ENCODE measurements at places on chromosomes 5 and 9. TPM values are rescaled to one million over a fixed set of nuclear protein-coding genes. Genes with fewer than 3 reads are reported as not detected.

The GM2A gene
- total RNA-seq = 62.6 TPM

The IFT74 gene
- total RNA-seq = 39.2 TPM

The PAX5 gene
- total RNA-seq = not detected

The SPAAR gene
- 2.0 TPM for total RNA-seq

The PCSK1 gene
- total RNA-seq = 7.1 TPM

The PFN3 gene
- total RNA-seq = not detected

The GABRP gene
- not detected for total RNA-seq

The ZDHHC11 gene
- total RNA-seq = 3.1 TPM

The KCNV2 gene
- total RNA-seq = not detected

The FRRS1L gene
- total RNA-seq = 21.8 TPM

The ARRDC3 gene
- total RNA-seq = 75.9 TPM

The MED10 gene
- total RNA-seq = 24.5 TPM

The ANKRD18A gene
- not detected for total RNA-seq

DNA sequence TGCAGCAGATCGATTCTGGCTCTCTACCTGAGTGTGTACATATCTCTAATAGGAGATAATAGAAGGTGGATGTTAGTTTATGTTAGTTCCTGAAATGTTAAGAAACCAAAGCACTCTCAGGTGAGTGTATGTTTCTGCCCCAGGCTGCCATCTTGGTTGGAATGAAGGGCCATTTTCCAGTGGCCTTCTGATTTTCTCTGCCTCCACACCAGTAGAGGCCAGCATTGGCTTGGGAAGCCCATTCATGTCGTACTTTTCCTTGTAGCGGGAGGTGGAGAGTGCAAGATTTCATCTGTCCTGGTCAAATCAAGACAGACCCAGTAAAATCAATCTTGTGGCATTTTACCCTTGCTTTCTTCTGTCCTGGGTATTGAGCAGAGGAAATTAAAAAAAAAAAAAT, 91.0 kb downstream of the GAS1 start:
- DNase-seq = no peak

GRCh38 chr5:170603578-170604565, 100.1 kb downstream of the KCNIP1 start:
- DNase-seq = peak; percentile 83

DNA sequence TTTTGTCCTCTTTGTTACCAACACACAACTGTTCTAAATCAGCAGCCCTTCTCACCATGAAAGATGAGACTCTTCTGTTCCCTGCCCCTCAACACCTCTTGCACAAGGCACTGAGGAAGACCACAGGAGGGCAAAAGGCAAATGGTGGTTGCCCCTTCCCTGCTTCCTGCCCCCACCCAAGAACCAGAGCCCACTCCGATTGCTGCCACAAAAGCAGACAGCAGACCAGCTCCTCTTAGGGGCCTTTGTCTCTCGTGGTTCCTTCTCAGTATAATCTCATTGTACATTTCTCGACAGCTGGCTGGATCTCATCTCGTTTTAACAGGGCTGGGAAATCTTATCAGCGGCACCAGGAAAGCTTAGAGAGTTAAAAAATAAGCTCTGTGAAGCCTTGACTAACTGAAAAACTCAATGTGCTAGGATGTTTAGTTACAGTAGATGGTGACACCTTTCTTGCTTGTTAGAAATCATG, 1.1 kb downstream of the MVB12B start:
- peak; percentile 9 for DNase-seq

DNA sequence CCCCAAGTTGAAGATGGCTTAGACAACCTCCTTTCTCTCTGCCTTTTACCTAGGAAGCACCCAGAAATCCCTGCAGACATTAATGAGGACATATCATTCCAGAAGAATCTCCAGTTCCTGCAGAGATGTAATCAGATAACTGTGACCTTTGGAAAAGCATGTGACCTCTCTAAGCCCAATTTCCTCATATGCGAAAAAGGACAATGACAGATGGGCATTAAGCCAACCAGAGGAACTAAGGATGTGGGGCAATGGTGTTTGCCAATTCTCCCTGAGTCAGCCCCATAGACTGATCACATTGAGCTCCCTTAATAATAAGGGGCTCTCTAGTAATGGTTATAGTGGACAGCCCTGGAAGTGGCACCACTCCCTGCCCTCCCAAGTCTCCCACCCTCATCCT, 10.1 kb upstream of the FOXI1 start:
- no peak for DNase-seq

DNA sequence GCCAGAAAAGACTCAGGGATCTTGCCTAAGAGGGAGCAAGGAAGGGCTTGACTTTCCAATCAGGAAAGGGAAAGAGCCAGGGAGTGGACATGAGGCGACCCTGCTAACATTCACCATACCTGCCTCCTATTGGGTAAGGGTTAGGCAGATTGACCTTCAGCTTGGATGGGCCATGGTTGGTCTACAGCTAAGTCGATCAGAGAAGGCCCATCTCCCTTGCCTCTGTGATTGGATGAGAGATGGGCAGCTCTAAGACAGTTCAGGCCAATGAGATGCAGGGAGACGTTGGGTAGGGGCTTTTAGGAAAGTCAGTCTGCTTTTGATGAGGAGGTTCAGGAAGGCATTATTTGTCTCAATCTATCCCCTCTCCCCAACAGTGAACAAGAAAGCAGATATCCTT, 135.0 kb upstream of the STC2 start:
- DNase-seq = no peak

GRCh38 chr9:134421888-134422287, 95.6 kb downstream of the RXRA start:
- no peak for DNase-seq

GRCh38 chr9:82320566-82320965, 332.0 kb downstream of the SPATA31D1 start:
- no peak for DNase-seq

DNA sequence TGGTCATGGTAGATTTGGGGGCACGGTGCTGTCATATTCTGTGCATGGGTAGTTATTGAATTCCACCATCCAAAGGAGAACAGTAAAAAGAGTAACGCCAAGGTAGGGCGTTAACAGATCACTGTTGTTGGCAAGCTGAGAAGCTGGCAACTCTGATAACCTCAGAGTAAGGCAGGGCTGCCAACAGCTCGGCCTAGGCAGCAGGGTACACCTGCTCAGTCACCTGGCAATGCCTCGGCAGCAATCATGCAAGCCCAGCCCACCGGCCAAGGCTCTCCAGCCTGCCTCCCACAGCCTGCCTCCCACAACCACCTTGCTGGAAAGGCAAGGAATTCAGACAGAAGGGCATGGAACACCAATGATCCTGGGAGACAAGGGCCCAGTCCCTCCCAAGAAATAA, 63.9 kb downstream of the KLHL3 start:
- no peak for DNase-seq

DNA sequence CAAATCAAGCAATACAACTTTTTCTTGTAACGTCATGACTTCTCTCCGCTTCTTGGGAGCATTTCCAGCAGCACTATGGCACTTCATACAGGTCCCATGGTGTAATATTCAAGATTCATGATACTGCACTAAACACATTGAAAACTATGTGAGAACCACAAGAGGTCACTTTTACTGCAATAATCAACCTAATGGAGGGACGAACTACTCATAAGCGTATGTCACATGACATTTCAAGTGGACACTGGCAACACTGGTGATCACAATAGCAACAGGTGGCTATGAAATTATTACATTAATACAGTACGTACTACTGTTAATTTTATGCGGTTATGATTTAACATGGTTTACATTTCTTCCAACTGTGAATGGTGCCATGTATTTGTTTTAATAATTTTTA, 78.6 kb upstream of the TBC1D9B start:
- no peak for DNase-seq

DNA sequence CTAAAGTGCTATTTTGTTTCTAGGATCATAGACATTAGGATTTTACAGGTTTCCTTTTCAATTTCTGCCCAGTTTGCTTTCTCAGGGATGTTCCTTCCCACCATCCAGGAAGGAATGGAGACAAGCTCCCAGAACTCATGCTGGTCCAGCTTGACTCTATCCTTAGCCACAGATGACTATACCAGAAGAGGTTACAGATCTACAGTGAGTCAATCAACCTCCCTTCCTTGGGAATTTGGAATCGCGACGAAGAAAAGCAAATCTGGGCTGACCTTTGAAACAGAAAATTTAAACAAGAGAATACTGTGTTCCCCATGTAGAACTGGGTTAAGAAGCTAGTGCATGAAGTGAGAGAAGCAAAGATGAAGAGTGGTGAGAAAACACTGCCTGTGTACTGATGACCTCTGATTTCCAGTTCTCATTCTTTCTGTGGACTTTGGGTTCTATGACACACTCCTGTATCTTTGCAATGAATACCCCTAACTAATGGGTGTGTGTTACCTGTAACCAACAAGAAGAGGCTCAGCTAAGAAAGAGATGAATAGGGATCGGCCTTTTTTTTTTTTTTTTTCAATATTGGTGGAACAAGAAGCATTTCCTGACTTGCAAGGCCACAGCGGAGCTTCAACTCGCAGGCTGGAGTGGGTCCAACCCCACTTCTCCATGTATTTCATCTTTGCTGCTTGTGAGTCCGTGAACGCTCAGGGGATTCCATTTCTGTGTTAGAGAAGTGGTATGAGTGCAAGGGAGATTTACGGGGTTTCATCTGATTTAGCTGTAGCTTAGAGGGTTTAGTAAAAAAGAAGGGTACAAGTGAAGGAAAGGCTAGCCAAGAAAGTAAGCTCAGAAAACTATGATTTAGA, 563.9 kb upstream of the CLINT1 start:
- DNase-seq = peak; percentile 48

GRCh38 chr5:40984884-40985283, 75.6 kb downstream of the C7 start:
- no peak for DNase-seq

DNA sequence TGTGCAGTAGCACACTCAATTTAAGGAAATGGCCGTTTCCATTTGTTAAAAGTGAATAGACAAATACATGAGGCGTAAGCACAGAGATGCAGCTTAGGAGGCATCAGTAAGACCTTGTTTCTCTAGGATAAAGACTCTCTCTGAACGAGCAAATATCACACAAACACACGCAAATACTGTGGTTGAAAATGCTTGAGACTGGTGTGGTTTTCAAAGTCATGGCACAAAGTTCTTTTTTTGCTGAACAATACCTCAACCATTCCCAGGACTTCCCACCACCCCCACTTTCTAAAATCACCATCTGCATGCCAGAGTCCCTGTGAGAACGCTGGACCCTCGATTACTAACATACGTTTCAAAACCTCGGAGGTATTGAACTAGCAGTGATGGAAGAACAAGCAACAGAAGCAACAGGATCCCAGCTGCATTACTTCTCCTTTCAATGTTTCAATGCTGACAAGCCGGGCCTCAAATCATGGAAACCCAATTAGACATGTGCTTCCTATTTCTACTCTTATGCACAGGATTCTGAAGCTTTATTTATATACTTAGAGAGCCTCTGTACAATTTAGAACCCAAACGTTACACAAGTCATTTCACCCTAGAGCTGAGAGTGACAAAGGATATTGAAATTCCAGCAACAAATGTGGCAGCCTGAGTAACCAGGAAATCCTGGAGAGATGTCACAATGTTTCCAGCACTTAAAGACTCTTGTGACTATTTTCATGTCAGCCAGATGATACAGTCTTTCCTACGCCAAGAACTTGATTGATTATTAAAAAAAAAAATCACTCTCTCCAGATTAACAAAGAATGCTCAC, 63.9 kb downstream of the CDC14B start:
- DNase-seq = no peak

- DNase-seq = no peak
Observed at GRCh38 chr5:139901251-139901575, 105.6 kb downstream of the PSD2 start.

- no peak for DNase-seq
Observed at GRCh38 chr5:83475391-83475863, 3.9 kb downstream of the VCAN start.

- DNase-seq = no peak
Observed at GRCh38 chr9:127053960-127054359, 68.5 kb downstream of the ANGPTL2 start.

- no peak for DNase-seq
Observed at GRCh38 chr5:113081881-113082546, 105.4 kb downstream of the DCP2 start.

- no peak for DNase-seq
Observed at GRCh38 chr5:9661316-9662015, 31.3 kb upstream of the TAS2R1 start.

- DNase-seq = no peak
Observed at GRCh38 chr9:92224177-92224576, 69.3 kb downstream of the IARS1 start.

DNA sequence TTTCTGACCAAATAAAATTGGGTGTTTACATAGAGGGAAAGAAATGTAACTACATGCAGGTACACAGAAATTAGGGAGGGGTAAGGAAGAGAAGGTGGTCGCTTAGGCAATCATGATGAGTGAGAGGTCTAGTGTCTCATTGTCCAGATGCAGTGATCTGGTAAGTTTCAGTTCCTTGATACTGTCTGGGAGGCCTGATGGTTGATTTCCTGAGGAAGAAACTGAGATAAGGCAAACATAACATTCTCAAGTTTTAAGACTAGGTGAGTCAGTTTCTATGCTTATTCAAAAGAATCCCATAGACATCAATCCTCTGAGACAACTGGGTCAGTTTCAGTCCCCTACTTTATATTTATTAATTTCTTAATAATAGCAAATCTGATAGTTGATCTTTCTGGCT, 843.3 kb upstream of the CDH10 start:
- DNase-seq = no peak

GRCh38 chr5:171562822-171563221, 143.4 kb downstream of the FGF18 start:
- DNase-seq = no peak

DNA sequence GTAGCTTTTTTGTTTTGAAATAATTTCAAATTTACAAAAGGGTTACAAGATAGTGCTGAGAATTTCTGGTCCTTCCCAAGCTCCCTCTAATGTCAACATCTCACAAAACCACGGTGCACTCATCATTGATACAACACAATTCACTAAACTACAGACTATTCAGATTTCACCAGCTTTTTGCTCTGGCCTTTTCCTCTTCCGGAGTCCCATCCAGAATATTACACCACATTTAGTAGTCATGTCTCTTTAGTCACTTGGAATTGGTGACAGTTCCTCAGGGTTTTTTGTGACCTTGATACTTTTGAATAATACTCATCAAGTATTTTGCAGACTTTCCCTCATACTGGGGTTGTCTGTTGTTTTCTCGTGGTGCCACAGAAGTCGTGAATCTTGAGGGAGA, 484.0 kb downstream of the GADD45G start:
- no peak for DNase-seq

DNA sequence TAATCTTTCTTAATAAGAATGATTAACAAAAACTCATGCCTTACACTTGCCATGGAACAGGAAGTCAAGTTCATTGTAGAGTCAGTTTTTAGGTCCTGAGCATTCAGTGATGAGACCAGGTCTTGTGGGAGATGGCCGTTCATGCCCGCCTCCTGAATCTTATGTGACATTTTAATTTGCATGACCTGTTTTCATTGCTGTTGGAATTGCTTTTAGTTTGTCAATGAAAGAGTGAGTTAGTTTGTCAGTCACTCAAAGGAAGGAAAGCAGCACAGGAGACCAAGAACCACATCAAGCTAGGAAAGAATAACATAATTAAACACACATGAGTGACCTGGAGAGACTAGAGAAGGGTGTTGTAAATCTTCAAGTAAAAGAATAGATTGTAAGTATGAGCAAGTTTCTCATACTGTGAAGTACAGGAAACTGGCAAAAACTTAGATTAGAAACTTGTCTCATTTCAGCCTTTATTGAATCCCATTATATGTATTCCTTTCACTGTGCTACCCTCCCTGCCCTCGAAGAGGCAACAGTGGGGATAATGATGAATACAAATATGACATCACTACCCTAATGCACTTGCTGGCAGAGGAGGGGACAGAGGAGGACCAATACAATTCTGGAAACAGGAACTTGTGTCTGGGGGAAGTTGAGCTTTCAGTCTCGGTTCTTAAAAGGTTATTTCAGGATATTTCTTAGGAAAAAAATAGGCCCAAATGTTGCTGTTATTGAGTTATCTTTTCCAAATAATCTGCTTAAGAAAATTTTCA, 64.3 kb upstream of the C6 start:
- no peak for DNase-seq

All from adrenal gland (tissue), 19 donors.